ENCODE measurements at places on chromosomes 11 and 22.

- DNase-seq: no peak
Observed at GRCh38 chr11:116909245-116909644, 71.8 kb upstream of the APOA1 start.

DNA sequence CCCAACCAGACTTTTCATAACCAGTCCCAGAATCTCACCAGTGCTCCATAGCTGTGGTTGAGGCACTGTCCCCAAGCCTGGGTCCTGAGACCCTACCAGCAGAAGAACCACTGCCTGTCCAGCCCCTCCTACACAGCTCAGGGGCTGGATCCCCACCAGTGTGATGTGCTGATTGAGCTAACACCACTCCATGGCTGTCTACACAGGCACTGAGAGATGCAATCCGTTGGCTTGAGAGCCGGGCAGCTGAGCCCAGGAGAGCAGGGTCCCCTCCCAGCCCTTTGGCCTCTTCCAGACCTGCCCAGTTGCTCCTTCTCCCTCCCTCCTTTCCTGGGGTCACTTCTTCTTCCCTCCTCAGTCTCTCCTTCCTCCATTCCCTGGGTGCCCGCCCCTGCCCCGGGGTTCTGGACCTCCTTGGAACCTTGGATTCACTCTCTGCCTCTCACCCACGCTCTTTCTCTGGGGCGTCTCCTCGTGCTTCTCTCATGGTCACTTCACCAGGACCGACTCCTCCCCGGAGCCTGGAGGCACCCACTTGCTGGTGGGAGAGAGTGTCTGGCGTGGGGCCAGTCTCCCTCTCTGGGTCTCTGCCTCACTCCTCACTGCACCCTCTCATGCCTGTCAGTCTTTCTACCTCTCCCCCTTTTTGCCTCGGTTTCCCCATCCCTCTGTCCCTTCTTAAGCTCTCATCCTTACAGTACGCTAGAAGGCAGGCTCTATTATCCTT, 706 bp upstream of the SCYL1 start:
- DNase-seq: no peak

DNA sequence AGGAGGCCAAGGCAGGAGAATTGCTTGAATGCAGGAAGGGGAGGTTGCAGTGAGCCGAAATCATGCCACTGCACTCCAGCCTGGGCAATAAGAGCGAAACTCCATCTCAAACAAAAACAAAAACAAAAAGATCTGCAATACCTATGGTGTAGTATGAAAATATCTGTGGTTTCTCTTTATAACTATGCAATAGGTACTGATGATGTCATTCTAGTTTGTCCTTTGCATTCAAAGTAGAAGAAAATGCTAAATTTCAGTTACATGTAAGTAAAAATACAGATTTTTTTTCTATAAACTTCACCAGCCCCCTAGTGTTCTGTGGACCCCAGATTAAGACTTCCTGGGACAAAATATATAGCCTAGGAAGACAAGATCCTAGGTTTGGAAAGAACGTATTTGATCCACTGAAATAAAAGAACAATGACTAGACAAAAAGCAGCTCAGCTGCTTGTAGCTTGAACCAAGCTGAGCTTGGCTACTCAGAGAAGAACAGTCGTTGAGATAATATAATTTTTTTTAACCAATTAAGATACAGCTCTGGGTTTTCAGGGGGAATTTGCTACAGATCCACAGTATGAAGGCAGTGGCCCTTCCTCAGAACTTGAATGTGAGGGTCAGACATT, 2.8 kb upstream of the HBE1 start:
- DNase-seq: no peak

GRCh38 chr11:59271247-59271755, 58.6 kb upstream of the MPEG1 start:
- DNase-seq: no peak

DNA sequence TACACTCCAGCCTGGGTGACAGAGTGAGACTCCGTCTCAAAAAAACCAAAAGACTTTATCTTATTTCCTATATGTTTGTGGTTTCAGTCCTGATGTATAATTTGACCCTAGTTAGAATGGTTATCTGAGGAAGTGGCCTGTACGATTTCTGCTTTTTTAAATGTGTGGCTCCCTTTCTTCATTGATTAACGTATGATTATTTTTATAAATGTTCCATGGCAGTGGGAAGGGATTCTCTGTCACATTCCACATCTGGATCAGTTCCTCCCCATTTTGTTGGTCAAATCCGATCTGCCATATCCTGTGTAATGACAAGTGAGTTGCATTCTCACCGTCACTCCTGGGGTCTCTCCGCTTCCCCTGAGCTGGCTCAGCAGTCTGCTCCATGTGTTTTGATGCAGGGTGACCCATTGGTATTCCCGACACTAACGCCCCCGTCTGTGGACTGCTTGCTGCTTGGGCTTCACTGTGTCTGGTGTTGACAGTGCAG, 20.3 kb downstream of the NEAT1 start:
- no peak for DNase-seq

DNA sequence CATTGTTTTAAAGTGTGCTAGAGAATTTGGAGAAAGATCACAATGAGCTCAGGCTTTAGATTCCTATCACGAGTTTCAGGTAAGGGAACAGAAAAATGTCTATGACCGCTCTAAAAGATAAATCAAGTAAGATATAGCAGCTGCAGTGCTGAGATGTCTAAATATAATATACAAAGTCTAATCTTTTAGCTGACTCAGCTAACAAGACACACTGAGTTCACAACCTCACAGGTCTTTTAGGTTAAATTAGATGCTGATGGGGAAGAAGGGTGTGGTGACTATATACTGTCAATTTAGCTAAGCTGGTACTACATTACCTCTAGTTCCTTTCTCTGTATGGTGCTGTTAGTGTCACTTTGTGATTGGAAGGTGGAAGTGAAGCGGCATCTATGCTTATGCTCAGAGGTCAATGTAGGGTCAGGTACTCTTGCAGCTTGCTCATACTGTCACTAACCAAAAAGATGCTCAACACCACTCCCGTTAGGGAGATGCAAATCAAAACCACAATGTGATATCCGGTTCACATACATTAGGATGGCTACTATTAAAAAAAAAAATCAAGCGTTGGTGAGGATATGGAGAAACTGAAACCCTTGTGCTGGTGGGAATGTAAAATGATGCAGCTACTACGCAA, 283.5 kb downstream of the SWAP70 start:
- DNase-seq: no peak

DNA sequence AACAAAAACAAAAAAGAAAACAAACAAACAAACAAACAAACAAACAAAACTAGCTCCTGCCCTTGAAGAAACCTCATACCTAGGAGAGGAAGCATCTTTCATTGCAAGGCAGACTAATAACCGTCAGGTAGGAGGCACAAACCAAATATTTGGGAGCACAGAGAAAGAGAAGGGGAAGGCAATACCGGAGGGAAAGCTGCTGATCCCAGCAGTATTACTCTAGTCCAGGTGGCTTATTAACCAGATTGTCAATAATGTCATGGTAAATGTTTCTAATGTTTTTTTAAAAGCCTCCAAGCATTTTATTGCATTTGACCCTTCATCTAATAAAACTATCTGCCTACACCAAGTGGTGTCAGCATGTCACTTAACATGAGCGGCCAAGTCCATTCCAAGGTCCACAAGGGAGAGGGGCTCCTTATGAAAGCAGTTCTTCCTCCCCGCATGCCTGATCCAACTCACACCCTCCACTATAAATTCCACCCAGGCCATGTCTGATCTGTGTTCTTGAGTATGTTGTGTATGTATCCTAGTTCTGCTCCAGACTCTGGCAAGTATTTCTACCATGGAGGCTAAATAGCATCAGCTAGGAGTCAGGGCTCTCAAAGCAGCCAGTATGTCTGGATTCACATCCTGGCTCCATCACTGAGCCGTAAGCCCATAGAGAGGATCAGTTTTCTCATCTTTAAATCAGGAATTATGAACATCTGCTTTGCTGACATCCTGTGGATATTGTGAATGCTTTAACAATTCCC, 208.1 kb upstream of the TENM4 start:
- no peak for DNase-seq

All from HS-5 (cell line).